Left lung (tissue), 14 donors: ENCODE measurements at places on chromosomes 6 and 20. TPM values are rescaled to one million over a fixed set of nuclear protein-coding genes. Genes with fewer than 3 reads are reported as not detected.

Gene APOM
- 1.0 TPM for total RNA-seq

Gene SLC17A3
- 0.18 TPM for total RNA-seq

Gene HLA-DPA1
- 476 TPM for total RNA-seq

Gene TTK
- 2.6 TPM for total RNA-seq

Gene NNAT
- 0.45 TPM for total RNA-seq

Gene PGC
- 175 TPM for total RNA-seq

Gene COL19A1
- total RNA-seq: 0.10 TPM

Gene ERVFRD-1
- total RNA-seq: 0.09 TPM

Gene DLGAP4
- 72.7 TPM for total RNA-seq

Gene TMEM63B
- 79.9 TPM for total RNA-seq

Gene BPIFA1
- not detected for total RNA-seq

Gene C4B
- 81.3 TPM for total RNA-seq

Gene LRRC73
- 1.5 TPM for total RNA-seq

Gene BANF2
- not detected for total RNA-seq

Gene DCBLD1
- 55.8 TPM for total RNA-seq

Gene MBOAT1
- 15.8 TPM for total RNA-seq
